NCI-H2081 (cell line): ENCODE measurements at places on chromosomes 2 and 18.

- DNase-seq, result no peak
Observed at GRCh38 chr2:108541451-108541850, 7.2 kb downstream of the LIMS1 start.

DNA sequence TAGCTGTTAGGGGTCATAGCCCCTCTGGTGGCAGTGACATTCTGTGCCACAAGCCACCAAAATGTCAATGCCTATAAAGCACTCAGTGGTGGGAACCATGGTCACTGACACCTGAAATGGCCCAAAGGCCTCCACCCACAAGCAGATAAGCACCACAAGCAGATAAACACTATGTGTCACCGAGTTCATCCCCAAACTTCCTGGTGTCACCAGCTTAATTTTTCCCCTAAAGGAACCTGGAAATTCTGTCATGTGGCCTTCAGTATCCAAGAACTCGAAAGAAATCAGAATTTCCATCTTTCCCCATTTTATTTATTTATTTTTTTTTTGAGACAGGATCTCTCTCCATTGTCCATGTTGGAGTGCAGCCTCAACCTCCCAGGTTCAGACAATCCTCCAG is 3.6 kb upstream of the TPRKB start:
- no peak for DNase-seq

GRCh38 chr2:180478883-180479282 is 471.8 kb upstream of the CWC22 start:
- DNase-seq, result no peak

DNA sequence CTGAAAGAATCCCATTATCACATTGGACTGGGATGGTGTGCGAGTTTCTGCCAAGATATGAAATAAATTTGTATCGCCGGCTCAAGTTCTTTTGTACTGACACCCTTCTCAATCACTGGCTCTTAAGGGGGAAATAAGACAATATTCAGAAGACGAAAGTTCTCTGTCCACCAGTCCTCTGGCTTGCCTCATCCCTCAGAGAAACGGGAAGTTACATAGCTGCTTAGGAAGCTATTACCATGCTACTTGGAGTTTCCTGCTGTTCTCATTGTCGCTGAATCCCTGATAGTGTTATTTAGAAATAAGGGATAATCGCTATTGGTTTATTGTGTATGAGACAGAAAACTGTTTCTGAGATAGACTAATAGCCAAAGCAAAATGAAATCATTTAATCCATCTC is 205.0 kb upstream of the ZNF521 start:
- DNase-seq, result no peak

DNA sequence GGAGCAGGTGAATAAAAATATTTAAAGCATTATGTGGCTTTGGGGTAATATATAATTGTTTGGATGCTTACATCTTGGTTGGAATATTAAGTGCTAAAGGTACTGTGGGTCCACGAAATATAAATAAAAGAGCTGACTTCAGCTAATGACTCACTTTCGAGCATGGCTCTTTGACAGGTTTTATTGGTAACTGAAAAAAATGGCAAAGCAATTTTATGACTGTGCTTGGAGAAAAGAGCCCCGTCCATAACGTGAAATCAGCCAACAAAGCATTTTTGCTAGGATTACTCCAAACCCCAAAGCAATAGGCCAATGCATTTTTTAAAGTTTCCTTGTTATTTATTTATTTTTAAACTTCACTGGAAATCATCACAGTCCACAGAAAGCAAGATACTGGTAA is 397.2 kb upstream of the CDH19 start:
- no peak for DNase-seq

GRCh38 chr2:231573096-231573495 is 19.6 kb upstream of the TEX44 start:
- DNase-seq, result no peak

DNA sequence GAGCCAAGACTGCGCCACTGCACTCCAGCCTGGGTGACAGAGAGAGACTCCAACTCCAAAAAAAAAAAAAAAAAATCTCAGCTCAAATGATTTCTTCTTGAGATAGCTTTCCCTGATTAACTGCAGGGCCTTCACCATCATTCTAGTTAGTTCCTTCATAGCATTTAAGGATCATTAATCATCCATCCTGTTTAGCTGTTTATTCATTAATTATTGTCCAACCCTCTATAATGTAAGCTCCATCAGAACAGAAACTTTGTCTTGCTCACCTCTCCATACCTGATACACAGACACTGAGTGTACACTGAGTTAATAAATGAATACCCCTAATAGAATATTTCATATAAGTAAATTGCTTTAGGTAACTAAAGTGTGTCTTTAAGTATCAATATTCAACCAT is 42.2 kb upstream of the ENOSF1 start:
- DNase-seq, result no peak
